Renal cortical epithelial cell (primary cell): ENCODE measurements at places on chromosomes 5 and 9.

- DNase-seq: no peak
Measured at GRCh38 chr5:30866142-30866541, 327.3 kb upstream of the CDH6 start.

DNA sequence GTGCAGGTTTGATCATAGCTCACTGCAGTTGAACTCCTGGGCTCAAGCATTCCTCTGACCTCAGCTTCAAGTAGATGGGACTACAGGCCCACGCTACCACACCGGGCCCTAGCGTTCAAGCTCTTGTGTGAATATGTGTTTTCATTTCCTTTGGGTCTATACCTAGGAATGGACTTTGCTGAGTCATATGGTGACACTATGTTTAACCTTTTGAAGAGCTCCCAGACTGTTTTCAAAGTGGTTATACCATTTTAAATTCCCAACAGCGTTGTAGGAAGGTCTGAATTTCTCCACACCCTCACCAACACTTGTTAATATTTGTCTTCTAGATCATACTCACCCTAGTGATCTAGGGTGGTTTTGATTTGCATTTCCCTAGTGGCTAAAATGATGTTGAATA lies 33.5 kb downstream of the FAF2 start:
- no peak for DNase-seq

DNA sequence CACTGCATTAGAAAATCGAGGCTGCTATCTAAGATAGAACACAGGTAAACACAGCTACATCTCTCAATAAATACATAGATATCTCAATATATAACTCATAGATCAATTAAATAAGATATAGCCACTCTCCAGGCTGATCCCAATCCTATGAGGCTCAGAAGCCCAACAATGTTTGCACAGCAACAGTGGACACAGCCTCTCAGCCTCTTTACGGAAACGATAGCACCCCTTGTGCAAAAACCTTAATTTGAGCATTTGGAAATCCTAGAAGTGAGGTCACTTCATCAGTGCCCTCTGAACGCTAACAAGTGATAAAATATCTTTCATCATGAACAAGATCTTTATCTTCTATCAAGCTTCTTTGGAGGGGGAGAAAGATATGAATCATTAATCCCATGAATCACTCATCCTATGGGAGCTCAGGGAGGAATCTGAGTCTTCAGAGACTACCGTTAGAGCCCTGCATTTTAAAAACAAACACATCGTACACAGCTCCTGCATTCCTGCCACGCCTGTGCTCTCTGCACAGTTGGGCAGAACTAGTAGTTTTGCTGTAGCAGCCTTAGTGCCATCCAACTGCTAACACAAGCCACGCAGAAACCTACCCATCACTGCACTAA lies 71.4 kb downstream of the MED27 start:
- DNase-seq: peak; percentile 62

DNA sequence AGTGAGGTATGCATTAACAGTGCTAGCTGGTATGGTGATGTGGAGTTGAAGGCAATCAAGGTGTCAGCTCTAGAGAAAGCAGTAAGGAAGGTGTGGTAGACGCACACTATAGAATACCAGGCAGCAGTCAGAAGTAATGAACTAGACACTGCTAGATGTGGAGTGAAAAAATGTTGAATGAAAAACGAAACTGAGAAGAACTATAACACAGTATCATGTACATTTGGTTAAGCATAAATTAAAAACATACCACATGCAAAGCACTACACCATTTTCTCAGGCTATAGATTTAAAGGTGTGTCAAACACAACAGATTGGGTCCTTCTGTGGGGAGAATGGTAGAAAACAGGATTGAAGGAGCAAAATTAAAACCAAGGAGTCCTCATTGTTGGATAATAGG lies 15.4 kb downstream of the ZNF622 start:
- DNase-seq: no peak

- peak; percentile 73 for DNase-seq
Measured at GRCh38 chr9:133147412-133148198, 16.1 kb downstream of the GBGT1 start.

DNA sequence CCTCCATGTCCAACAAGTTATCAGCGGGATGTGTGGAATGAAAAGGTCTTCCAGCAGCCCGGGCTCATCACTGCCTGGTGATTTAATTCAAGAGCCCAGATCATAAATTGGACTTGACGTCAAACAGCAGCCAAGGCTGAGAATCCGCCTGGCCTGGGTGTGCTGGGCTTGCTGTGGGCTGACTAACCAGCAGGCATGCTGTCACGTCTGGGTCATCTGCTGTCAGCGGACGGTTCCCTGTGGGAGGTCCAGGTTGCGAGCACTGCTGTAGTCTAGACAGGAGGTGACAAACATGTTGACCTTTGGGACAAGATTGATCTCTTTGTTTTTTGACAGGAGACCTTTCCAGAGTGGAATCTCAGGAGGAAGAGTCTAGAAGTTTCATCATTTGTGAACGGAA lies 289.7 kb downstream of the OSTF1 start:
- DNase-seq: no peak
